ENCODE measurements at places on chromosomes 6 and 20. TPM values are rescaled to one million over a fixed set of nuclear protein-coding genes. Genes with fewer than 3 reads are reported as not detected.

MAPK13 gene
- polyA plus RNA-seq, result 20.5 TPM

FAM162B gene
- 62.2 TPM for polyA plus RNA-seq

TREML2 gene
- 0.18 TPM for polyA plus RNA-seq

VARS1 gene
- polyA plus RNA-seq, result 35.2 TPM

EPHA7 gene
- 23.2 TPM for polyA plus RNA-seq

PCK1 gene
- polyA plus RNA-seq, result 0.19 TPM

SMLR1 gene
- 0.08 TPM for polyA plus RNA-seq

REPS1 gene
- polyA plus RNA-seq, result 69.0 TPM

CABLES2 gene
- polyA plus RNA-seq, result 14.7 TPM

IL20RA gene
- polyA plus RNA-seq, result 2.7 TPM

OTOR gene
- polyA plus RNA-seq, result not detected

HSPA1L gene
- polyA plus RNA-seq, result 3.0 TPM

SLC12A5 gene
- 1.1 TPM for polyA plus RNA-seq

COL9A1 gene
- 2.3 TPM for polyA plus RNA-seq

SLC4A11 gene
- 0.77 TPM for polyA plus RNA-seq

DLL1 gene
- 13.7 TPM for polyA plus RNA-seq

- no peak for DNase-seq
Observed at GRCh38 chr20:56582542-56582941, 46.6 kb upstream of the TFAP2C start.

DNA sequence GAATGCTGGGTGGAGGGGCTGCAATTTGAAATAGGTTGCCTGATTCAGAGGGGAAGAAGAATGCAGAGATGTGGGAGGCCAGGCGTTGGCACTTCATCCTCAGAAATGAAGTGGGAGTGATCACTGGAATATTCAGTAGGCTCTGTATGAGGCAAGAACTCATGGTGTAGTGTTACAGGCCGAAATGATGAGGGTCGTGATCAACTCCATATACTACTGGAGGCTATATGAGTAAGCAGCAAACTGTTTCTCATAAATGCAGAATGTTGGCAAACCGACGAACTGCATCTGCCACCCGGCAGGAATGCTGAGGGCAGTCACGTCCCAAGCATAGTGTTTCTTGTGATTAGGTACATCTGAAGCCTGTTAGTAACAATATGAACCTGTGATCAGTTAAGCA, 12.7 kb downstream of the KCNS1 start:
- peak; percentile 23 for DNase-seq

DNA sequence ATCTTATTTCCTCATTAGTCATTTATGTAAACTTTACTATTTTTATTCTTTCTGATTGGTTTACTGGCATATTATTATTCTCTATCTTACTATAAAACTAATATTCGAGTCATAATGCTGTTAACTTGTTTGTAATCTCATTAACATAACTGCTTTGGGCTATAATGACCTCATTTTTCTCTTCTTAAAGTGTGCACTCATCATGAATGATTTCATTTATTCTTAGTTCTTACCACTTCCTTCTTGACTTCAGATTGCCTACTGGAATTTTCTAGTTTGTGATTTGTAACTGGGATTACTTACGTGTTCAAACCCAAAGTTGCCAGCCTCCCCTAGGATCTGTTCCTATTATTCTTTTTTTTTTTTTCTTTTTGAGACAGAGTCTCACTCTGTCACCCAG, 91.8 kb upstream of the TNFAIP3 start:
- DNase-seq, result no peak

GRCh38 chr6:44278315-44278714, 8.1 kb downstream of the TMEM151B start:
- no peak for DNase-seq

- DNase-seq, result no peak
Observed at GRCh38 chr6:24228681-24229255, 102.8 kb downstream of the NRSN1 start.

DNA sequence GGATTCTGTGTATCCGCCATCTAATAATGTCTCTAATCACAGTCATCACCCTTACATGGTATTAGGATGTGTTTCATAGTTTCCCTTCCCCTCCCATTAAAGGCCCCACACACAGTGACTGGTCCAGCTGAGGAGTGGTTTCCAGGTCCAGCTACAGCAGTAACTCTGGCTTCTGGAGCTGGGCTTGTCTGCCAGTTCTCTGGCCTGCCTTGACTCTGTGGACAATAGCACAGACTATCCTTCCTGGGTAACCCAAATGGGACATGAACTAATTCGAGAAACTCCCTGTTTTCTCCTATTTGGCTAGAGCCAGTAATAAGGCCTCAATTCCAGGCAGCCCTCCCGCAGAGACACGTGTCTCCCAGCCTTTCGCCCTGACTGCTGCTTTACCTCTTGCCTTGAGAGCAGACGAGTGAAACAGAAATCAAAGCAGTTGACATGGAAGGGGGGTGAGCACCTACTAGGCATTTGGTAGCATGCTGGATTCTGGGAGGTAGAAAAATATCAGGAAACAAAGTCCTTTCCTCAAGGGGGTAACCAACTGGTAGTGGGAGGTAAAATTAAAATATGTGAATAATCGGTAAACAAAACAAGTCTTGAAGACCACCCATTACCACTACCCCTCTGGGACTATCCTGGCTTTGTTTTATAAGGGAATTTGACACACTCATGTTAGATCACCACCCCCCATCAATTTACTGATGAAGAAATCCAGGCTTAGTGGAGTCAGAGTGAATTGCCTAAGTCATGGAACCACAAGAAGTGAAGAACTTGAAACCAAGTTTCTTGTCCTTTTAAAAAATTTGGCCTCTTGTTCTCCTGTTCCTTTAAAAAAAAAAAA, 1.2 kb downstream of the TRAF3IP2 start:
- DNase-seq, result no peak

- no peak for DNase-seq
Observed at GRCh38 chr20:11144114-11144950, 470.5 kb upstream of the JAG1 start.

- no peak for DNase-seq
Observed at GRCh38 chr6:88167352-88167937, 1.3 kb upstream of the CNR1 start.

- DNase-seq, result no peak
Observed at GRCh38 chr6:160967833-160968232, 23.7 kb upstream of the MAP3K4 start.

GRCh38 chr20:44768256-44768655, 22.6 kb downstream of the KCNK15 start:
- no peak for DNase-seq

GRCh38 chr20:24448170-24448569, 21.3 kb upstream of the SYNDIG1 start:
- no peak for DNase-seq

GRCh38 chr6:39706819-39707335, 18.3 kb downstream of the KIF6 start:
- DNase-seq, result no peak

GRCh38 chr6:163897669-163898068, 483.2 kb downstream of the QKI start:
- no peak for DNase-seq

DNA sequence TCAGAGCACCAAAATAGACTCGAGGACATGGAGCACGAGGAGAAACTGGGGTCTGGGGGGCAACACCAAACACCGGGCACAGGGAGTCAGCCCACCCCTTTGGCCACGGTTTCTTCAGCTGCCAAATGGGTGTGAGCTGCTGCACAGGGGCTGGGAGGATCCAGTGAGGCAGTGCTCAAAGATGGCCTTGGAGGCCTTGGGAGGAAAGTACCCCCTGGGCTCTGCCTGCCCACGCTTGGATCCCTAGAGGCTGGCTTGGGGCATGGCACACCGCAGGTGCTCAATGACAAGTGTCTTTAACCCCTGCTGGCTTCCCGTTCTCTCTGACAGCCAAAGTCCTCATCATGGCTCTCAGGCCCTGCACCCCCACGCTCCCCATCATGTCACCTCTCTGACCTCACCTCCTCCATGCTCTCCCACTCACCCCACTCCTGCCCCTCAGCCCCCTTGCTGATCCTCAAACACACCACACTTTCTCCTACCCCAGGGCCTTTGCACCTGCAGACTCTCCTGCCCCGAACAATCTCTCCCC, 190.3 kb downstream of the ANKRD60 start:
- DNase-seq, result no peak

DNA sequence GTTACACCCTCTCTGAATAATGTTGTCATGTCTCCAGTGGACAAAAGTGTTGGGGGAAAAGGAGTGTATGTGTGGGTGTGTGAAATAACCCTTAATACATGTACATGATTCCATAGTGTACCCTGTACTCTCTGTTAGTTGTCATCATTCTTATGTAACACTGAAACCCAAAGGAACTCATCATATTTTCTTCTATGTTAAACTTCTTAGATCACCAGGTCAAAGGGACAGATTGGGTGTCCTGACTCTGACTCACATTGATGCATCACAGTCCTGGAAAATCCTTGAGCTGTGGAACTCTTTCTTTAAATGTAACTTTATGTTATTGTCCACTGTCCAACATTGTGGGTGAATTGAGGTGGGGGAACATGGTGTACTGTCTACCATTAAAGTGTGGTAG, 350.5 kb downstream of the DHX35 start:
- no peak for DNase-seq

- no peak for DNase-seq
Observed at GRCh38 chr6:41132254-41132653, 21.9 kb downstream of the TREML1 start.

DNA sequence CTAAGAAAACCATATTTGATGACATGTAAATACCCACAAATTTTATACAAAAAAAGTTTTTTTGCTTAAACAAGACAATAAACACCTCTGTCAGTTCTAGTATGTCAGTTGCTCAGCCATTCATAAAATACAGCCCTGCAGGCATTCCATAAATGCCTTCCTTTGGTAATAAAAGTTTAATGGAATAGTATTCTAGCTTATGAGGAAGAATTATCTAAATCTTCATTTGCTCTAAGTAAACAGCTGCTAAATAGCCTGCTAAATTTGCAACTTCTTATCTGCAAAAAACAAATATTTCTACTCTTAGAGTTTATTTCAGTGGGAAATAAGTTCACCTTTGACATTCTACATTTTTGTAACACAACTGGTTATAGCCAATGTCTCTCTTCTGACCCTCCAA, 108.8 kb downstream of the SMLR1 start:
- DNase-seq, result no peak

GRCh38 chr6:129845696-129846095, 15.4 kb downstream of the TMEM244 start:
- DNase-seq, result no peak

DNA sequence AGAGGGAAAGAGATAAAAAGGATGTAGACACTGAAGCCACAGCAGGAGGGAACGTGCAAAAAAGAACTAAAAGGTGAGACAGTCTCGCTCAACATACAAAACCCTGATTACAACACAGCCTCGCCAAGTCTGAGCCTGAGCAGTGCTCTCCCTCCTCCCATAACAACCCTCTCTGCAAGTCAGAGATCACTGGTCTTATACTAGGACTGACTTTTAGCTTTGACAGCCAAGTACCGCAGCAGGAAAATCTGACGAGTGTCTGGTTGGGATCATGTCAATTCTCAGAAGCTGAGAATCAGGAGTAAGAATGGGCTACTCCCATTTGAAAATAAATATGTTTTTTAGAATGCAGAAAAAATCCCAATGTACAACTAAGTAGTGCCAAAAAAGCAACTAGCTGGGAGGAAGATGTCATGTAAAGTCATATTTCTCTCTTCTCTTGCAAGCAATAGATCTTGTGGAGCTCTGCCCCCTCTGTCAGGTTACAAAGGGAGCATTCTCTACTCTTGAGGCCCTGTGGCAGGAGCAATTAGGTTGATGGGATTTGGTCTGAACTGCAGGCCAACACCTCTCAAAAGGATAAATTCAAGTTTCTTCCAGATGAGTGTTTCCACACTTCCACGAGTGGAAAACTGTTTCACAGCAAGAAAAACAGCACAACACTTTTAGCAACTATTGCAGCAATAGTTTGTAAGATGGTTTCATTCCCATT, 118.9 kb upstream of the COL21A1 start:
- no peak for DNase-seq

DNA sequence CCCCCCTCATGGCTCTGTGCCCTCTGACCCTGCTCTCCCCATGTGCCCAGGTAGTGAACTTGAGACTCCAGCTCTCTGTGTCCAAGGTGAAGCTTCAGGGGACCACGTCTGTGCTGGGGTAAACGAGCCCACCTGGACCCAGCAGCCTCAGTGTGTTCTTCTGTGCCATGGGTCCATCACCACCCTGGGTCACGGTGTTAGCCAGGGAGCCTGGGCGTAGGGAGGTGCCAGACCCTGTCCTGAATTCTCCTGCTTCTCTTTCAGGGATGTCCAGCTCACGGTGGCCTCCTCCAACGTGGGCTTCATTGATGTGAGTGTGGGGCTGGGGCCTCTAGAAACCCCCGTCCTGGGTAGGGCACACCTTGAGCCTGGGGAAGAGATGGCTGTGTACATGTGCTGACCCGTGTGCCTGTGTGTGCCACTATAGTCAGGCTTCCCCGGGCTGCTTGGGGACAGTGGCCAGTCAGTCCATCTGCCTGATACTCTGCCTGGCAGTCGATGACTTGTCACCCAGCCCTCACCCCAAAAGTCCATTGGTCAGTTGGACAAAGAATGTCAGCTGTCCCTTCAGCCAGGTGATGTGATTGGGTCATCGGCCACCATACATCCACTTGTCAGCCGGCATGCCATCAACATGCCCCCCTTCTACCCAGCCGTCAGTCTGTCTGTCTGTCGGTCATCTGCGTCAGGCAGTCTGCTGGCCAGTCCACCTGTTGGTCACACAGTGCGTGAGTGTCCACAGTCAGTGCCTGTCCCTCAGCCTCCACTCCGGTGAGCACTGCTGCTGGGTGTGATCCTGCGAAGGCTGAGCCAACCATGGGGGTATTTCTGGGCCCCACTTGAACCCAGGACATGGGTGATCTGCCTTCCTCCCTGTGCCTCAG, 10.9 kb upstream of the BPIFB6 start:
- DNase-seq, result no peak

- DNase-seq, result no peak
Observed at GRCh38 chr20:63540417-63541186, 3.4 kb upstream of the PTK6 start.

GRCh38 chr6:163679753-163680152, 265.2 kb downstream of the QKI start:
- DNase-seq, result no peak

GRCh38 chr20:42193119-42193518, 574.9 kb upstream of the CHD6 start:
- no peak for DNase-seq

DNA sequence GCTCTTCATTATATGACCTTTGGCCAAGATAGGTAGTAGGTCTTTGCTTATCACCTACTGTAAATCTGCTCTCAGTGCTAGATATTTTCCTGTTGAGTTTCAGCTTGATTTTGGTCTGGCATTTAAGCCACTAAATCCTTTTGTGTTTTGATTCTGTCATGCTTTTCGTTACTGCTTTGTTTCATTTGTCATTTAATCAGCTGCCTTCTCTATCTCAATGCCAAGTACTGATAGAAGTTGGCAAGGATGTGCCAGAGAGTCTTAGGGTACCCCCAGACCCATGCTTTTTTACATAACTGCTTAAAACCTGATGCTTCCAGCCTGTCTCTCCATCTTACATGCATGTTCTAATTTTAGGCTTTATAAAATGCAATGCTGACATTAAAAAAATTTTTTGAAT, 300.1 kb upstream of the SASH1 start:
- DNase-seq, result no peak

DNA sequence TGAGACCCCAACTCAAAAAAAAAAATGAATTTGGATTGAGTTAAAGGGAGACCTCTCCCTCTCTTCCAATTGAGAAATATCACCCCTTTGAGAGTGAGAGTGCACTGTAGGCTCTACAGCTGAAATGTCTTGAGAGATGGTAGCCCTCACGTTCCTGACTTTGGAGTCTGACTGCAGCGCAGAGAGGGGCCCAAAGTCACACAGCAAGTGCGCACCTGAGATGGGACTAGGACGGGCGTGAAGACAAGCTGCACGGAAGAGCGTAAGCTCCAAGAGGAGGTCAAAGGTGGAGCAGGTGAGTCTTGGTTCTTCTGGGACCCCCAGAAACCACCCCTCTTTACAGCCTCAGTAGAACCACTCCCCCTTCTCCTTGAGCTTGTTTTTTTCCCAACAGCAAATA, 643 bp downstream of the SLA2 start:
- no peak for DNase-seq

Measured in right lung (tissue), 10 donors.